ENCODE measurements at places on chromosomes 2 and 18. TPM values are rescaled to one million over a fixed set of nuclear protein-coding genes. Genes with fewer than 3 reads are reported as not detected.

GRCh38 chr18:50816419-50817166 is 3.2 kb downstream of the MRO start:
- H3K27me3 ChIP-seq, result no peaks in the 10 kb centered on the region
- H3K27ac ChIP-seq, result no peak overlapping the region
- H3K4me3 ChIP-seq, result no peak overlapping the region
- H3K4me1 ChIP-seq, result peaks cover 4% of the 10 kb centered on the region
- DNase-seq, result no peak
- H3K36me3 ChIP-seq, result no peaks in the 10 kb centered on the region

DNA sequence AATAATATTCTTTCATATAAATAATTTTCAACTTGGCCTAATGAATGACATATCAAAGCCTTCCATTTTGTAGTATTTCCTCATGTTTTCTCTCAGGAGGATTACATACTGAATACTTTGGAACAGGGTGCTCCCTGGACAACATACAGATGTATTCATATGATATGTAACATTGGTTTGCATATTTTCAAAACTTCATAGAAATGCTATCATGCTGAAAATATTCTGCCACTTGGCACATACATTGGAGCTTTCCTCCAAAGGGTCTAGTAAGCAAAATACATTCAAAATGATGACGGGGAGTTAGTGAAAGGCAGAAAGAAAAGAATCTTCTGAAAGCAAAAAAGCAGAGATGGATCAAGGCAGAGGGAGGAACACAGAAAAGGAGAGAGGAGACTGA is 38.1 kb upstream of the RTN4 start:
- H3K4me3 ChIP-seq, result no peak overlapping the region
- no peaks in the 10 kb centered on the region for H3K27me3 ChIP-seq
- no peak overlapping the region for H3K27ac ChIP-seq
- no peaks in the 10 kb centered on the region for H3K36me3 ChIP-seq

DNA sequence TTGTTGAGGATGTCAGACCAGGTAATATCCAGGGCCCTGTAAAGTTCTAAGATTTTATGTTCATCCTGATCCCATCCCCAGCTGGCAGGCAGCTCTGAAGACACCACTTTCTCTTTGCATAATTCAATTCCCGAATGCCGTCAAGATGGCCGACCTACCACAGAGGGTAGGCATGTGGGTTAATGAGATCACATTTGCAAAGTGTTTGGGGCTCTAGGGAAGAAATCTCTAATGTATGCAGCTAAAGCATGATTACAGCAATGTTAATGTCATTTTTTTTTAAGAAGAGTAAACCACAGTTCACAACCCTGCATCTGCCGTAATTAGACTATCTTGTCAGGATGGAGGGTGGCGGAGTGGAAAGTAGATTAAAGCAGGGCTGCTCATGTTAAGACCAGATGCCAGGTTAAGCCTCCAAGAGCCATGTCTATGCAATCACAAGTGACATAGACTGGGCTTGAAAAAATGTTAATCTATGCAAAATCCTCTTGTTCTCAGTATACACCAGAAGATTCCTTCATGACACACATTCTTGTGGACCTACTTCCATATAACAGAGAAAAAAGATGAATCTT is 131.4 kb downstream of the ALK start:
- no peak overlapping the region for H3K27ac ChIP-seq
- H3K36me3 ChIP-seq, result peaks cover 2% of the 10 kb centered on the region
- no peaks in the 10 kb centered on the region for H3K27me3 ChIP-seq
- DNase-seq, result no peak
- peaks cover 25% of the 10 kb centered on the region for H3K4me1 ChIP-seq

- peak; percentile 30 for DNase-seq
- H3K4me1 ChIP-seq, result peaks cover 7% of the 10 kb centered on the region
- peak overlapping the region; percentile 65 for H3K4me3 ChIP-seq
Observed at GRCh38 chr18:58256316-58257080, 212.5 kb downstream of the NEDD4L start.

IL1B gene
- not detected for total RNA-seq

DNA sequence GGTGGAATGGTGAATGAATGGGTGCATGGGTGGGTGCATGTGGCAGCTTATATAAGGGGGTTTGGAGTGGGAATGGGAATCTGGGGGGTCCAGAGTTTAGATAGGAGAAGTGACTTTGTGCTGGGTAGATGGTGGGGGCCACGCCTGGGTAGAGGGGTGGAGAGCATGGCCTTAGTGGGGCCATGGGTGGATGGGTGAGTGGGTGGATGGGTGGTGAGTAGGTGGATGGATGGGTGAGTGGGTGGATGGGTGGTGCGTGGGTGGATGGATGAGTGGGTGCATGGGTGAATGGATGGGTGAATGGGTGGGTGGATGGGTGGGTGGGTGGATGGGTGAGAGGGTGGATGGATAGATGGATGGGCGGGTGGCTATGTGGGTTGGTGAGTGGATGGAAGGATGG is 53.9 kb downstream of the MYO7B start:
- DNase-seq, result no peak
- H3K4me1 ChIP-seq, result no peaks in the 10 kb centered on the region
- H3K4me3 ChIP-seq, result no peak overlapping the region
- no peaks in the 10 kb centered on the region for H3K36me3 ChIP-seq

MERTK gene
- total RNA-seq, result 6.7 TPM

- H3K4me3 ChIP-seq, result no peak overlapping the region
- H3K27ac ChIP-seq, result no peak overlapping the region
- peaks cover 3% of the 10 kb centered on the region for H3K27me3 ChIP-seq
- H3K4me1 ChIP-seq, result no peaks in the 10 kb centered on the region
- no peaks in the 10 kb centered on the region for H3K36me3 ChIP-seq
Observed at GRCh38 chr2:67032076-67032475, 365.1 kb upstream of the ETAA1 start.

EIF4E2 gene
- 180 TPM for total RNA-seq

- H3K27ac ChIP-seq, result no peak overlapping the region
- DNase-seq, result no peak
- peak overlapping the region; percentile 92 for H3K4me3 ChIP-seq
Observed at GRCh38 chr18:47174545-47175116, 1.5 kb downstream of the IER3IP1 start.

GRCh38 chr2:175861958-175862357 is 140.1 kb downstream of the LNPK start:
- H3K4me3 ChIP-seq, result no peak overlapping the region
- no peak for DNase-seq
- no peaks in the 10 kb centered on the region for H3K27me3 ChIP-seq
- H3K36me3 ChIP-seq, result no peaks in the 10 kb centered on the region
- no peaks in the 10 kb centered on the region for H3K4me1 ChIP-seq
- no peak overlapping the region for H3K27ac ChIP-seq

DNA sequence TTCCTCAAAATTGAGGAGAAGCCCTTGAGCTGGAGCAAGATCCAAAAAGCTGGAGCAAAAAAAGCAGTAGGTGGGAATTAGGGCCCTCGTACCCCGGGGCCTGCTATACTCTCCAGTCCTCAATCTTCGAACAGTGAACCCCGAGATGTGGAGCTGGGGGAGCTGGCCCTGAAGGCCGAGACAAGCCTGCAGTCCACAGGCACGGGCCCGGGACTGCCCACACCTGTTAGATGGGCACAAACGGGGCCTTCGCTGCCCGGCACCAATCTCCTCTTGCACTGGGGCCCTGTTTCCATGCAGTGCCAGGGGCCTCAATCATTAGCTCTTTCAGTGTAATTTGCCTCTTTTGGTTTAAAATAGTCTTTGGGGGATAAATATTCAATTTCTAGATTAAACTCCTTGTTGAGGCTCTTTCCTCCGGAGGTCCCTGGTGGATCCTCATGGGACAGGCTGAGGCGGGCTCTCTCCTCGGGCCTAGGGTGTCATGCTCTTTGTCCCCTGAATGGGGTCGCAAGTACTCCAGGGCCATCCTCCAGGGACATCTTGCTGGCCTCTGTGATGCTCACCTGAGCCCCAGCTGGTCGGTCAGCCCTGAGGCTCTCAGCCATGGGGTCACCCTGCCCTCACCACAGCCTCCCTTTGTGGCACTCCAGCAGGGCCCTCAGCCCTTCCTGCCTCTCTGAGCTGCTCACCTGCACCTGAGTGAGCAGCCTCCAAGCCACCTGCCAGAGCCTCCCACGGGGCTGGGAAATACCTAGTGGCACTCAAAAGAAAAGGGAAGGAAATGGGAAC is 223.6 kb downstream of the ALPK2 start:
- no peak overlapping the region for H3K27ac ChIP-seq
- H3K4me1 ChIP-seq, result peaks cover 22% of the 10 kb centered on the region
- no peak overlapping the region for H3K4me3 ChIP-seq
- no peak for DNase-seq
- no peaks in the 10 kb centered on the region for H3K36me3 ChIP-seq

AGXT gene
- 1.3 TPM for total RNA-seq

POTEF gene
- 8.6 TPM for total RNA-seq

GRCh38 chr2:112140205-112140802 is 2.1 kb downstream of the FBLN7 start:
- no peaks in the 10 kb centered on the region for H3K36me3 ChIP-seq
- H3K27me3 ChIP-seq, result no peaks in the 10 kb centered on the region
- no peaks in the 10 kb centered on the region for H3K4me1 ChIP-seq
- H3K27ac ChIP-seq, result no peak overlapping the region

TUBB8B gene
- total RNA-seq, result not detected

SERPINB3 gene
- total RNA-seq, result not detected

- H3K36me3 ChIP-seq, result no peaks in the 10 kb centered on the region
- no peaks in the 10 kb centered on the region for H3K4me1 ChIP-seq
- H3K4me3 ChIP-seq, result no peak overlapping the region
Observed at GRCh38 chr2:39179974-39180960, 59.4 kb upstream of the SOS1 start.

GRCh38 chr2:10900216-10901109 is 11.3 kb upstream of the KCNF1 start:
- peak; percentile 39 for DNase-seq
- no peaks in the 10 kb centered on the region for H3K36me3 ChIP-seq
- H3K4me1 ChIP-seq, result peaks cover 4% of the 10 kb centered on the region

POTEJ gene
- not detected for total RNA-seq

GRCh38 chr2:146489386-146489785 is 1355.4 kb upstream of the ACVR2A start:
- H3K36me3 ChIP-seq, result no peaks in the 10 kb centered on the region
- no peak for DNase-seq
- no peaks in the 10 kb centered on the region for H3K27me3 ChIP-seq
- no peaks in the 10 kb centered on the region for H3K4me1 ChIP-seq
- no peak overlapping the region for H3K27ac ChIP-seq
- H3K4me3 ChIP-seq, result no peak overlapping the region

DNA sequence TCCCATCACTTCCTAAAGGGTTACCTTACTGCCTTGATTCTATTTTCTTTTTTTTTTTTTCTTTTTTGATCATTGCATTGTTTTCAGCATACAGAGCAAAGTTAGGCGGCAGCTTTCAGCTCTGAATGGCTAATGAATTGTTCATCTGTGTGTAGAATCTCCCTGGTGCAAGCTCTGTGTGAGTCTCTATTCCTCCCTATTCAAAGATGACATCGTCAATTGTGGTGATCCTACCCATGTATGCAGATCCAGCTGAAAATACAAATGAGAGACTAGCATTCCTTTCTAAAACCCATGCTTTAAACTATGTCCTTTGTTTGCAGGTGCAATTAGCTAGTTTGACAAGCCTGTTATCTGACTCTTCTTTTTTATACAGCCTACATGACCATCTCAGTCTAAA is 539.0 kb downstream of the ARHGAP15 start:
- H3K36me3 ChIP-seq, result no peaks in the 10 kb centered on the region
- no peaks in the 10 kb centered on the region for H3K27me3 ChIP-seq
- DNase-seq, result no peak
- H3K4me3 ChIP-seq, result no peak overlapping the region

DNA sequence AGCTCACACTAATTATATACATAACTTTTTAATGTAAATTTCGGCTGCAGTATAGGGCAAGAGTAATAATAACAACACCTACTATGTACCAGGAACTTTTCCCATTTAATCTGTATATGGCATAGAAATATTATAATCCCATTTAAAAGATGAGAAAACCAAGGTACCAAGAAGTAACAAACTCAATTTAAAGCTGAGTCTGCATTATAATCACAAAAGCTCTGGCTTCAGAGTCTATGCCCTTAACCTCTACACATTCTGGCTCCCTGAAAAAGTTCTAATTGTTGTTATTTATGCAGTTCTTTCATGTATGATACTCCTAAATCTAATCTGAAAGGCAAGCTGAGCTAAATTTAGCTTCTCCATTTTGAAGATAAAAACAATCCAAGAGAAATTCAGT is 1675.1 kb upstream of the NXPH2 start:
- H3K4me3 ChIP-seq, result no peak overlapping the region
- H3K27me3 ChIP-seq, result no peaks in the 10 kb centered on the region
- peaks cover 12% of the 10 kb centered on the region for H3K4me1 ChIP-seq
- no peak for DNase-seq
- no peak overlapping the region for H3K27ac ChIP-seq

- DNase-seq, result no peak
- no peak overlapping the region for H3K4me3 ChIP-seq
- no peak overlapping the region for H3K27ac ChIP-seq
- no peaks in the 10 kb centered on the region for H3K27me3 ChIP-seq
Observed at GRCh38 chr18:77095391-77096371, 36.9 kb downstream of the MBP start.

SULT1C4 gene
- 1.6 TPM for total RNA-seq

DNA sequence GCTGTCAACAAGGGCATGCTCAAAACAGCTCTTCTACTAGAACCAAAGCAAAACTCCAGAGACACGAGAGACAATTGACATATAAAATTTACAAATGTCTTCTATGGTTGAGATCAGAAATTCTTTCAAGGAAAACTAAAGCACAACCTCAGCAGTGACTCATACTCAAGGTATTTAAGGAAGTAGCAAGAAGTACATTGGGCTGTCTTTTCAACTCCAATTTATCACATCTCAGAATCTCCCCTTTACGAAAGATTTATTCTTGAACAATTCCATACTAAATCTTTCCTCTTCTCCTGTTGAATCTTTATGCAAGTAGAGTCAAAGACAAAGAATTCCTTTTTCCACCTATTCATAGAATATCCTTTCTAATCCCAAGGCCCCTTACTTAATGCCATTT is 324.0 kb downstream of the IRS1 start:
- H3K4me1 ChIP-seq, result peaks cover 28% of the 10 kb centered on the region
- no peaks in the 10 kb centered on the region for H3K27me3 ChIP-seq
- no peak overlapping the region for H3K27ac ChIP-seq
- no peak overlapping the region for H3K4me3 ChIP-seq
- no peak for DNase-seq

DNA sequence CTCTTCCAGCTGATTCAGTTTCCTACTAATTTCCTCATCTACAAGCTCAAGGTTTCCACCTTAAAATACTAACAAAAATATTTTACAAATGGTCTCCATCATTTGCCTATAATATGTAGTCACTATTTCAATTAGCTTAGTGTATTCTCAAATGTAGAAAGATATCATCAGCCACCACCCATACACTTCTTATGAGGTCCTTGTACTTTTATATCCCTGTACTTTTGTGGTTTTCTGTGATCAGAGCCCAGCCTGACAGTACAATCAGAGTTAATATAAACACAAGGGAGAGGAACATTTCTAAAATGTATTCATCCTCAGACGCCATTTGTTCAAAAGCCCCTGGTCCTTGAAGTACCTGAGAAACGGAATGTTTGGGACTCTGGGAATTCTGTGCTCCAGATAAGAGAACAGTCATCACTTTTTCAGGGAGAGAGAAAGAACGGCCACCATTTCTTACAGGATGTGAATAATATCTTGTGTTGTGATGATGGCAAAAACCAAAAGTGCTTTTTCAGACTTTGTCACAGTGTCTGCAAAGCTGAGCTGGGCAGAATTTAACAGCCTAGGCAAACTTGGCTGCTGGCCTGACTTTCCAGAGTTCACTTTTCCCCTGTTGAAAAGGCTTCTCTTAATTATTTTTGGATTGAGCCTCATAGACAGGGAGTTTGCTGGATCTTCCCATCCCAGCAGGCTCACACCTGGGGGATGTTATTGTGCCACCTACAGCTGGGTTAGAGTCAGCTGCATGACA is 361.7 kb upstream of the ACVR2A start:
- peak overlapping the region; percentile 51 for H3K27ac ChIP-seq
- H3K27me3 ChIP-seq, result no peaks in the 10 kb centered on the region
- H3K4me1 ChIP-seq, result peaks cover 32% of the 10 kb centered on the region
- H3K36me3 ChIP-seq, result no peaks in the 10 kb centered on the region
